ENCODE measurements at places on chromosomes 1 and 21.
A peak's percentile ranks its signal among the peaks of the same experiment; 100 is the strongest.

GRCh38 chr1:171852272-171852671 lies 11.0 kb downstream of the DNM3 start:
- DNase-seq = no peak

- no peak for DNase-seq
These were observed 14.6 kb downstream of the STRIP1 start for GRCh38 chr1:110048923-110049601.

GRCh38 chr1:1567152-1567875 lies 7.3 kb downstream of the SSU72 start:
- no peak for DNase-seq

GRCh38 chr1:210598135-210598652 lies 269.5 kb downstream of the HHAT start:
- no peak for DNase-seq

GRCh38 chr1:8381618-8382017 lies 63.7 kb downstream of the SLC45A1 start:
- DNase-seq = no peak

- DNase-seq = no peak
These were observed 183.9 kb upstream of the SGIP1 start for GRCh38 chr1:66350001-66350547.

GRCh38 chr1:41365772-41366454 lies 4.7 kb downstream of the FOXO6 start:
- DNase-seq = no peak

- no peak for DNase-seq
These were observed 345.5 kb downstream of the DISC1 start for GRCh38 chr1:231972111-231972445.

DNA sequence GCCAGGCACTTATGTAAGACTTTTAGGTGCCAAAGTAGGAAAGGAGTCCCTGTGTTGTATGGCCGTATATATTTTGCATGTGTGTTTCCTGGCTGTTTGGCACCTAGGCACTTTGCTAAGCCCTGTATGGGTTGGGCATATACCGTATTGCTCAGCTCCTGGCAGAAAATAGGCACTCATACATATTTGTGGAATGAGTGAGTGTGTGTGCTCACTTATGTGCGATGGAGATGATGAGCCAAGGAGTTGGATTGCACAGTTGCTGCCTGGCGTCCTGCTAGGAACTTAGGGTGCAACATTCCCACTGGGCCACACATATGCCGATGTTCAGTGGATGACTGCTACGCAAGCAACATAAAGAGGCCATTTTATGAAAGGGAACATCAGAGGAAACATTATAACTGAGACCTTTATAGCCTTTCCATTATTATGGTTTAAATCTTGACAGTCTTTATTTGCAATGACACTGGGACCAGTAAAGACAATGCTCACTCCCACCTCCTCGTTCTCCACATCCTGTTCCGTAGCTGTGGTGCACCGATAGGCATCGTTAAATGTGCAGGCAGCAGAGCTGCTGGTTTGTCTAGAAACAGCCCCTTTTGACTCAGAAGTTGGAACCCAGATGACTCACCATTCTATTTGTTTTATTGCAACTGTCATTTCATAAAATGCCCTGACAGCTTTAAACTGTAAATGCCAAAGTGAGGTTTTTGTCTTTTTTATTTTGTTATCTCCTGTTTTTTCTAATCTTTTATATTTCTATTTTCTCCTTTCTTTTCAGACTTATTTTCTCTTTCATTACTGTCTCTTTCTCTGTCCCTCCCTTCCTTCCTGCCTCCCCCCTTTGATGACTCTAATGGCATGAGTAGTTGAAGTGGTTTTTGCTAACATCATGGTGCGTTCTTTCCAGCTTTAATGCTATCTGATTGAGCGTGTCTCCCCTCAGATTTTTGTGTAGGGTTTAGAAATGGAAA lies 36.1 kb downstream of the PEX14 start:
- peak; percentile 65 for DNase-seq

DNA sequence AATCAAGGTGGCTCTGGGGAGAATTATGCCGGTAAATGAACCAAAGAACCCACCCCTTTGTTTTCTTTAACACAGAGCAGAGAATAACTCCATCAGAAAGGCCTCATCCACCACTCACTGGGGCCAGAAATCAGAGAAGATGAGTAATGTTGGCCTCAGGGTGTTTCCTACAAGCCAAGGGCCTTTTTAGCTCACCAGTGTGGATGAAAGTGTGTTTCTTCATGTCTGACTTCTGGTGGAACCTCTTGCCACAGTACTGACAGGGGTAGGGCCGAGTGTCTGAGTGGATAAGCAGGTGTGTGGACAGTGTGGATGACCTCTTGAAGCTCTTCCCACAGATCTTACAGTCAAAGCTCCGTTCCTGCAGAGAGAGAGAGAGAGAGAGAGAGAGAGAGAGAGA lies 8.3 kb downstream of the GFI1 start:
- DNase-seq = no peak

GRCh38 chr1:5585256-5585655 lies 407.0 kb downstream of the NPHP4 start:
- DNase-seq = no peak

- no peak for DNase-seq
These were observed 41.3 kb upstream of the DHCR24 start for GRCh38 chr1:54928327-54928726.

DNA sequence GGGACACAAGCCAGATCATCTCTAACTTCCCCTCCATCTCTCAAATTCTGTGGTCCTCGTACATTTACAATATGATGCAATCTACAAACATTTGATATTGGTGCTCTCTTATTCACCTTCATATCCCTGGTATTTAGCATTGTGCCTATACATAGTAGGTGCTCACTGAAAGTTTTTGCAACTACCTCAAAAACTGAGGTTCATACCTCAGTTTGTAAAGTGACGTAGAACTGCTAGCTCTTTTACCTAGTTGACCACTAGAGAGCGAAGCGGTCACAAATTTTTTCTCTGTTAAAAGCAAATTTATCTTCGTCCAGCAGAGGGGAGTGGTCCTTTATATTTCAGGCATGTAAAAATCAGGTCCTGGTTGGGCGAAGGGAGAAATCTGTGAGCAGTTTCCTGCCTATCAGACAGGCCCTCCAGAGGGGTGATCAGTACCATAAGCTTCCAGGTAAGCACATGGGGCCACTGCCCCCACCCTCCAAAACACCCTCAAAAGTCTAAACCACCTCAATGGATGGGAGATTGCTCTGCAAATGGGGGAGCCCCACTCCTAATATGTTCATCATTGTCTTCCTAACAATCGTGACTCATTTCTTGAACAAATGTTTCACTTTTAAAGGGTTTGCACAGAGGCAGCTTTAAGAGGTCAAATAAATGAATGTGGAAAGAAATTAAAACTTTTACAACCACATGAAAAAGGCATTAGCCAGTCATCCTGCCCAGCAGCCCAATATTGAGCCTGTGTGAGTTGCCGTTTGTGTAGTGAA lies 10.6 kb upstream of the HLCS start:
- peak; percentile 68 for DNase-seq

DNA sequence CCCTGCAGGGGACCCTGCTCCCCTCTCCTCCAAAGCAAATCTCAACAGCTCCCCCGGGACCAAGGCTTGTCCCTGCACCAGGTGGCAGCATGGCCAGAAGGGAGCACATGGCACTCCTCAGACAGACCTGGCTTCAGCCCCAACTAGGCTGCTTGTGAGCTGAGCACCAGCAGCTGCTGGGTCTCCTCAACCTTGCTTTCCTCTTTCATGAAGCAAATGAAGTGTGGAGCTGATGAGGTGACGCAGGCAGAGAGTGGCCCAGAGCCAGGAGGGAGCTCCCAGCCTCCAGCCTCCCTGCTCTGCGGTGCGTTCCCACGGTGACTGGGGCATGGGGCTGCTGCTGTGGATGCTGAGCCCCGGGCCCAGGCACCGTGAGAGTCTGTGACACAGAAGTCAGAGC lies 34.0 kb downstream of the MEGF6 start:
- DNase-seq = no peak

DNA sequence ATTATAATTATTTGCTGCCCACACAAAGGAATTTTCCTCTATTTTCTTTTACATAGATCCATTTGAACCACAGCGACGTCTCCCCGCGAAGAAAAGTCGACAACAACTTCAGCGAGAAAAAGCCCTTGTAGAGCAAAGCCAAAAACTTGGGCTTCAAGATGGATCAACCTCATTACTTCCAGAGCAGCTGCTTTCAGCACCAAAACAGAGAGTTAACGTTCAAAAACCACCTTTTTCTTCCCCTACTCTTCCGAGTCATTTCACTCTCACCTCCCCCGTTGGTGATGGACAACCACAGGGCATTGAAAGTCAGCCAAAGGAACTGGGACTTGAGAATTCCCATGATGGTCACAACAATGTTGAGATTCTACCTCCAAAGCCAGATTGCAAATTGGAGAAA lies 7.2 kb downstream of the GORAB start:
- no peak for DNase-seq

DNA sequence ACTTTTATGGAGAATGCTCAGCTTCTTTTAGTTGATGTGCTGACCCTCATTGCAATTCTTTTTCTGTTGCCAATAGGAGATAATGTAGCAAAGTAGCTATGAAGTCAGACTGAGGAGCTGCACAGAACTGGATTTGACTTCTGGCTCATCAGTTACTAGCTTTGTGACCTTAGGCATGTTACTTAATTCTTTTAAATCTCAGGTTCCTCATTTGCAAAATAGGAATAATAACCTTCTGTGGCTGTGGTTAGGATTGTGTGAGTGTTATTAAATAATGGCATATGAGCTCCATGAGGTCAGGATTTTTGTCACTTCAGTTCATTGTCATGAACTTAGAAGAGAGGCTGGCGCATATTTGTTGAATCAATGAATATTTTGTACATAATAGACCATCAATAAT lies 237.6 kb upstream of the SGIP1 start:
- no peak for DNase-seq

- DNase-seq = no peak
These were observed 18.4 kb upstream of the IL10 start for GRCh38 chr1:206790502-206791250.

DNA sequence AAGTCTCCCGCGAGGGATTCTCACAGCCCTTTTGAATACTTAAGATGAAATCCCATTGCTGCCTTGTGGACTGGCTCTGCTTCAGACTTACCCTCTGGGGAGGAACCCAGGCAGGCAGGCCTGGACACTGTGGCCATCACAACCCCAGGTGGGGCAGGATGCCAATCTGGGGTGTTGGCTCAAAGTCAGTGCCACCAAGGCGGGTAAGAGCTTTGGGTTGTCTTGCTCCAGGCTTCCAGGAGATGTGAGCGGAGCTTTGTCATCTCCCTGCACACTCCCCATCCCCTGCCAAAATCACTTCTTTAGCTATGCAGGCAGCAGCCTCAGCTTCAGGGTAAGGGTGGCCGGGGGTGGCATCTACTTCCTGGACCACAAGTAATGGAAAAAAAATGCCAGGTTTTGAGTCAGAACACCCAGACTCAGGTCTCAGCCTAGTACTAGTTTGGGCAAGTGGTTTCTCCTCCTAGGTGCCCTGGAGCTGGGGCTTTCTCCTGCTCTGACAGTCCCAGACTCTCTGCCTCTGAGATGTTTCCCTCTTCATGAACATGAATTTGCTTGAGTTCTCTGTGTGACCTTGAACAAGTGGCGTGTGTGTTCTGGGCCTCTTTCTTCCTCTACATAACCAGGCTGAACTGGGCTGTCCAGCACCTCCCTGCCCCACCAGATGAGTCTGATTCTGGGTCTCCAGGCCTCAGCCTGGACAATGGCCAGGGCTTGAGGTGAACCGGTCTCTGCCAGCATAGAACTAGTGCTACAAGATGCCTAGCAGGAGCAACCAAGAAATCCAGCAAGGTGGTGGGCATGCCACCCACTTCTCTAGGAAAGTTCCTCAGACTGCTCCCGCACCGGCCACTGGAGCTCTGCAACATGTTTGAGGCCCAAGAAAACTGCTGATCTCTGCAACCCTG lies 65.4 kb downstream of the VWA5B1 start:
- no peak for DNase-seq

- DNase-seq = no peak
These were observed 79.4 kb downstream of the ITPKB start for GRCh38 chr1:226659641-226660040.

- DNase-seq = no peak
These were observed 8.8 kb upstream of the ABCB10 start for GRCh38 chr1:229567109-229567868.

GRCh38 chr1:199173356-199173755 lies 534.5 kb downstream of the PTPRC start:
- no peak for DNase-seq

- DNase-seq = no peak
These were observed 95.6 kb upstream of the FGGY start for GRCh38 chr1:59201341-59201740.

DNA sequence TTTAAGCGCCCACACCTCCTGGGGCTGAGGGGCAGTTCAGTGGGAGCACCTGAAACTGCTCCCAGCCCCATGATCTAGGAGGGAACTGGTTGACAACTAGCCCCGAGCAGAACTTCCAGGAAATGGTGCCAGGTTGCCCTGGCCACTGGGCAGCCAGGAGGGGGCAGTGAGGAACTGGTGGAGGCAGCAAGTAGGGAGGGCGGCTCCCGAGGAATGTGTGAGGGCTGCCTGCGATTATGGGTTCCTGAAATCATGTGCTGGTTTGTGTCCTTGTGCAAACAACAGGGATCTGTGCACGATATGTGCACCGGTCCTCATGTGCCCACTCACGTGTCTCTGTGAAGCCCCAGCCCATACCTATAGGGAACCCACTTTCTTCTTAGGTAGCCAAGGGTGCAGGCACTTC lies 9.9 kb downstream of the GPR3 start:
- DNase-seq = peak; percentile 59

DNA sequence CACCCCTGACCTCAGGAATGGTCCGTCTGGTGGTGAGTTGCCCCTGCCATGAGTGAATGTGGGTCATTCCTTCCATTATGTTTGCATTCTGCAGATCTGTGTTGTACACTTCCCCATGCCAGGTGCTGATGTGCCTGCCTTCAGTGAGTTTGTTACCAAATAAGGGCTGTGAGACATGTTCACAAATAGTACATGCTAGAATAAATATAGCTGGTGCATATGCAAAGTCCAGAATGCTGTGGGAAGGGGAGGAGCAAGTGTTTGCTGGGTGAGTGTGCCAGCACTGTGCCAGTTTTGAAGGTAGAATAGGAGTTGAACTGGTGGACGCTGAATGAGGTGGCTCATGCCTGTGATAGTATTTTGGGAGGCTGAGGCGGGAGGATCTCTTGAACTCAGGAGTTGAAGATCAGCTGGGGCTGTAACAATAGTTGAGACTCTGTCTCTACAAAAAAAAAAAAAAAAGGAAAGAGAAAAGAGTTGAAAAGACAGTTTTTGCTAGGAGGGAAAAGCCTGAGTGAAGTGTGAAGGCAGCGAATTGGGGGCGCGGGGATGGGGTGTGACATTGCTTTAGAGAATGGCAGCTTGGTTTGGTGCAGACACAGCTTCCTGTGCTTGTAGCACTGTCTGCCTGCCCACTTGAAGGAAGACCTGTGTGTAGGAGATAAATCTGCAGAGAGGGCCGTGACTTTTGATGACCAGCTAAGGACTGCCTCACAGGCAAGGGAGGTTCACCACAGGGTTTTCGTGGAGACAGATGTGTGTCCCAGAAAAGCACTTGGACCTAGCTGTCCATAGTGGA lies 61.1 kb downstream of the LGR6 start:
- no peak for DNase-seq
